ENCODE measurements at places on chromosomes 2 and 18.

DNA sequence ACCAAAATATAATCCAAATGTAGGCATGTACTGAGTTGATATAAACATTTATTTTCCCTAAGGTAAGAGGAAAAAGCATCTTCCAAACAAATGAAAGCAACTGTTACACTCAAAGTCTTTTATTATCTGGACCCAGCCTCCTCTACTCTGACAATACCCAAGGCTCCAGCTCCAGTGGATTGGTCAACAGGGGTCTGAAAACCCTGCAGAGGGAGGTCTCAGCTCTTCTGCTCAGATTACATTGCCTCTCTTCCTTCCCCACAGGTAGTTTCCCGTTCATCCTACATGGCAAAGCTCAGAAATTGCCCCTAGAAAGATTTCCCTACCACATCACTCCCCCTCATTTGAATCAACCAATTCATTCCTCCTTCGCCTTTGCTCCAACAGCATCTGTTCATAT lies 457.0 kb downstream of the METTL4 start:
- DNase-seq = no peak

- DNase-seq = no peak
Measured at GRCh38 chr2:216659276-216659675, 26.1 kb downstream of the IGFBP2 start.

GRCh38 chr2:177797808-177798207 lies 274.8 kb downstream of the PDE11A start:
- no peak for DNase-seq

DNA sequence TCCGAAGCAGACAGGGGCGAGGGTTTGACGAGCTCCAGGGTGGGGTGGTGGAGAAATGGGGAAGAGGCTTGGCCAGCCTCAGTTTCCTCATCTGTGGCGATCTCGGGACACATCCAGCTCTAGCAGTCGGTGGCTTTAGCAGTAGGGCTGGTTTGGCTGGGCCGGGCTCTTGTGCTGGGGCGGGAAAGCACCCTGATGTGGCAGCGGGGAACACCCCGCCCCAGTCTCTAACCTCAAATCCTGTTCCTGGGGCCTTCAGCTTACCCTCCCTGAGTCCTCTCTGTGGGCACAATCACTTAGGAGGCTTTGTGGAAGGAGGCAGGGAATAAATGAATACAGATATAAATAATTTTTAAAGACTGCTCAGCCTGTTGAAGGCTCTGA lies 26.5 kb upstream of the MCFD2 start:
- peak; percentile 91 for DNase-seq

DNA sequence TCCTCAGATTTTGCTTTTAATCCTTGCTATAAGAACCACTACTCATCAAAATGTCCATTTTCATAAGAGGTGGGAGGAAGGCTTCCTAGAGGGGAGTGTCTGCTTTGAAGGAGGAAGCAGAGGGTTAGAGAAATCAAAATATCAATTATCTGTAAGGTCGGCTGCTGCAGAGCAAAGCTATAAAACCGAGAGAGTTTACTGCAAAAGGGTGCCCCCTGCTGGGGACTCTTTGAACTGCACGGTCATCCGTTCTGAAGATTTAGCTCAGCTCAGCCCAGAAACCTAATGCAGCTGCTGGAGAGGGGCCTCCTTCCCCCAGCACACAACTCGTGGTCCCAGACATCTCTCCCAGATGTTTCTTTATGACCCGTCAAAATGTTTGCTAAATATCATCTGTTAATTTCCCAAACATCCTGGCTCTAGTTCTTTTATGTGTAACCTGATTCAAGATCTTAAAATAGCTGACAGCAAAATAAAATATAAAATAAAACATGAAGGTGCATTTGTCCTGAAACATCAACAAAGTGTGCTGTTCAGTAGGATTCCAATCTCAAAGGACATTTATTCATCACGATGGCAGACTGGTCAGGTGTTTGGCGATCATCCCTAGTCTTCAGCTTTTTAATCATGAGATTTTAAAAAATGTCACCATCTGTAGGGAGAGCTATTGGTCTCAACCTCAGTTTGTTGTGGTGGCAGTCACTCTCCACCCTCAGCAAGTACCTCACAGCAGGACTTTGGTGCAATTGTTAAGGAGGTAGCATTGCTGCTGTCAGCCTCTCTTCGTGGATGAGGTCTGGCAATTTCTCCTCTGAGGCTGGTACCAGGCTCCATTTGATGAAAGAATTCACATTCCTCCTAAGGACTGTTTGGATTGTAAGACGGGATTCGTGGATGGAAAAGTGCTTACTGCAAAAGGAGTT lies 185.9 kb downstream of the MTX2 start:
- DNase-seq = peak; percentile 93

DNA sequence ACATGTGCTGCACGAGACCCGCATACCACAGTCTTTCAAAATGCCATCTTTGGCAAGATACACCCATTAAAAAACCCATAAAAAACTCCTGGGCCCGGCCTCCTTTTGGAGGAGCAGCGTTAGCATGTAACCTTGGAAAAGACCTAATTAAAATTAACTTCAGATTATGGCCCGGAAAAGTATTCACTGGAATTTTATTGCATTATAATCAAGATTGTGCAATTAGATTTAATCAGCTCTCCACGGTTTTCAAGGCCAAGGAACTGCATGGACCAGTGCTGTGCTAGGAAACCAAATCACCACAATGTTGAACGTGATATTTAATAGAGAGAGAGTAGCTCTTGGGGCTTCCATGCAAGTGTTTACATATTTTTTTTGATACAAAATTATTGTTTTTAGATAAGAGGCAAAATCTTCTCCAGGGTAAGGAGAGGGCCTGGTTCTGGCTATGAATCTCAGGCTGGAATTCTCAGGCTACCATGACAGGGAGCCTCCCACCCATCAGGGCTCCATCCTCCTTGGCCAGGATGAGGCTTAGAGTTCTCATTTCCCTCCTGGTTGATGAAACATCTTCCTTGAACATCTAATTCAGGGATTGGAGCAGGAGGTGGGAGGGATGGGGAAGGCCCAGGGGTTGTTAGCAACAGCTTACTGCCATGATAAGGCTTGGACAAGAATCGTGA lies 82.0 kb upstream of the TTC39C start:
- no peak for DNase-seq

DNA sequence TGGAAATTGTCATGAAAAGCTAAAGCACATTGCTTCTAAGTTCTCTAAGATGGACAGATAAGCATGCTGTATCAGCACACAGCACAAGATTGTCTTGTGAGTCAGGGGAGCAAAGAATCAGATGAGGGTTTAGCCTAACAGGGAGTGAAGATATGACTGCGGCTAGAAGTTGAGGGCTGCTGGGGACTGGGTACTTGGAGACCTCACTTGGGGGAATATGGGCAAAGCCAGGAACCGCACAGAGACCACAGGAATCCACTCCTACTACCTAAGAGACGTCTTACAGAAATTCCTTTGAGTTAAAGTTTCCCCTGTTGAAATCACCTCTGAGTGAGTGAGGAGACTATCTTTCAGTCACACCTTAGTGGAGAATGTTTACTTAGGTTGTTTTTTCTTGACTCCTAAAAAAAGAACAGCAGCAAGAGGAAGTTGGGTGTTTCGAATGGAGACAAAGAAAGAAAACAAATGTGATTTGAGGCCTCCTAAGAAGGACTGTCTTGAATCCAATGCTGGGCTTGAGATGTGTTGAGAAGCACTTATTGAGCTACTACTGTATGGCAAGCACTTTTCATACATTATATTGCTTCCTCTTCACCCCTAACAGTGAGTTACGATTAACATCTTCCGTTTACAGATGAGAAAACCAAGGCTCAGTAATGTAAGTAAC lies 100.7 kb downstream of the ANKRD44 start:
- DNase-seq = peak; percentile 80

- no peak for DNase-seq
Measured at GRCh38 chr2:224865016-224865415, 148.9 kb upstream of the CCDC195 start.

DNA sequence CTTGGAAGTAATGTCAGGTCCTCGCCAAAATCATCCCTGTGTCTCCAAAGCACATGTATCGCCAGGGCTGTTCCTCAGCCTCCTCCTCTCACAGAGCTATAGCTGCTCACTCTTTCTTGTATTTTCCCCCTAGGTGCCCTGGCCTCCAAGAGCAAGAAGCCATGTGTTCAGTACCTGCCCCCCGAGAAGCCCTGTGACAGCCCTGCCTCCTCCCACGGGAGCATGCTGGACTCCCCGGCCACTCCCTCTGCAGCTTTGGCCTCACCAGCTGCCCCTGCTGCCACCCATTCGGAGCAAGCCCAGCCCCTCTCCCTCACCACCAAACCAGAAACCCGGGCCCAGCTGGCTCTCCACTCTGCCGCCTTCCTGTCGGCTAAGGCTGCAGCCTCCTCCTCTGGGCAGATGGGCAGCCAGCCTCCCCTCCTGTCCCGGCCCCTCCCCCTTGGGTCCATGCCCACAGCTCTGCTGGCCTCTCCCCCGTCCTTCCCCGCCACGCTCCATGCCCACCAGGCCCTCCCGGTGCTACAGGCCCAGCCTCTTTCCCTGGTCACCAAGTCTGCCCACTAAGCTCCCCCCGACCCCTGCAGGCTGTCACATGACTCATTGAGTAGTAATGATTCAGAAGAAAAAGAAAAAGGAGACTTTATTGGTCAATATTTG lies 18.8 kb downstream of the TGOLN2 start:
- no peak for DNase-seq

DNA sequence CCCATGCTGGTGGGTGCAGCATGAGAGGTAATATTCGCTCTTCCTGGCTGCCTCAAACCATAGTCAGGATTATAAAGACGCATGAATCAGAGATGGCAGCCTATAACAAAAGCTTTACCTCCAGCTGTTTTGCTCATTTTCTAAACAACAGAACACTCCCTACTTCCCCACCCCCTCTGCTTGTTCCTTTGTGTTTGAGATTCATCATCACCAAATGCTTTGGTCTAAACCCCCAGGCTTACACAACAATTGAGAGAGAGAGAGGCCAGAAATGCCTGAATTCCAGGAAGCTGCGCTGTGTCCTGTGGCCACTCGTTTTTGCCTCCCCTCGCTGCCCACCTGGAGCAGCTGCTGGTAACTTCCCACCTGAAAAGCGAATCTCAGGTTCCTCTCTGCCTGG lies 78.8 kb upstream of the CAPN13 start:
- no peak for DNase-seq

- no peak for DNase-seq
Measured at GRCh38 chr2:98734823-98735260, 3.9 kb upstream of the MGAT4A start.

DNA sequence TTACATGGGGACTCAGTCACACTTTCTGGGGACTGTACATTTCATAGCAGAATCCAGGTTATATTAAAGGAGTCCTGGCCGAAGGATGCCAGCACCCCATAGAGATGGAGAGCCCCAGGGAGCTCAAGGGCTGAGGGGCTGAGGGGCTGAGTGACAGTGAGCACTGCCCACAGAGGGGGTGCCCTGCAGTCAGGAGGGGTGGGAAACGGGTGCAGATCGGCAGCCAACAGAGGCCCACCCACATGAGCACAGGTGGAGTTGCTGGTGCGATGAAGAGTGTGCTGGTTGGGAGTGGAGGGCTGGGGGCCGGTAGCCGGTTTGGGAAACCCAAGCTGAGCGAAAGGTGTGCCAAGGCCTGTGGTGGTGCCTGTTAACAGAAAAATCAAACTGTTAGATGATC lies 32.1 kb downstream of the TPRKB start:
- DNase-seq = no peak

DNA sequence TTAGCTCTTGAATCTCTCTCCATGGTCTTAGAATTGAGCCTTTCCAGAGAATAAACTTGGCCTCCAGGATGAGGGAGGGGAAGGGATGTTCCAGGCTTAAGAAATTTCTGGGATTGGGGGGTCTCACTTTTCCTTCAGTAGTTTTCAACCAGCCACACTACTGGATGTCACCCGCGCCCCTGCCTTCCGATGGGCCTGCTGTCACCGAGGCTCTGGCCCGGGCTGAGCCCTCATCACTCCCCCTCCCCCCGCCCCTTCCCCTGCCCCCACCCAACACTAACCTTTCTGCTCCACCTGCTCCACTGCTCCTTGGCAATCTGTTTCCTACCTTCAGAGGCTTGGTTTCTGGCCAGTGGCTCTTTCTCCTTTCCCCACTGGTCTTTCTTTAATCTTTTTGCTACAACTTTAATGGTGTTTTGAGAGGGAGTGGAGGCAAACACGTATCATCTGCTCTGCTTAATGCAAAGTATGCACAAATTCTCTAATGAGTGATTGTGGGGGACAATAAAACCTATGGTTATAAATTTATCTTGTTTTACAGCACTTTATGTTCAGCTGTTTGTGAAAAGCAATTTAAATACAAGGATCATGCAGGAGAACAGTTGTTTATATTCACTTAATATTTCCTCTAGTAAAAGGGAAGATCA lies 155.1 kb downstream of the WDSUB1 start:
- DNase-seq = no peak

- DNase-seq = no peak
Measured at GRCh38 chr2:10120877-10121574, 1.5 kb upstream of the RRM2 start.

DNA sequence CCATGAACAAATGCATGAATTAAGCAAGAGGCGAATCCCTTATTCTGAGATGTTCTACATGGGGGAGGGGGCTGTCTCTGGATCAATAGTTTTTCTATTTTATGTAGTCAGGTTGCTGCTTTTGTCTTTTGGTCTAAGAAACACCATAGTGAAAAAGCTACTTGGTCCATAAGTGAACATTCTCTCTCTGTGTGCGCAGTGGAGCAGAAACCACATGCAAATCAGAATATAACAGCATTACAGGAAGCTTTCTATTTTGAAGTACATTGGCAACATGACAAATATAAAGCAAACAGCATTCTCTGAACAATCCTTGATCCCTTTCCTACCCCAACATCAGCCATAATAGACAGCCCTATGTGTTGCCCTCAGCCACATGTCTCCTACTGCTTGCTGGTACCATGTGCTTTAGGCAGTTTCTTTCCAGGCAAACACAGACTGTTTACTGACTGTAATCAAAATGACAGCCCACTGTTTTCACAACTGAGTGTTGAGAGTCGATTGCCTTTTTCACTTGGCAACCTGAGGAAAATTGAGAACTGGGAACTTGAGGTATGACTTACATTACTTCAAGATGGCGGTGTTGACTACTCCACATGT lies 10.6 kb downstream of the SCN3A start:
- DNase-seq = no peak

GRCh38 chr18:39958876-39959275 lies 1996.2 kb upstream of the PIK3C3 start:
- DNase-seq = no peak

DNA sequence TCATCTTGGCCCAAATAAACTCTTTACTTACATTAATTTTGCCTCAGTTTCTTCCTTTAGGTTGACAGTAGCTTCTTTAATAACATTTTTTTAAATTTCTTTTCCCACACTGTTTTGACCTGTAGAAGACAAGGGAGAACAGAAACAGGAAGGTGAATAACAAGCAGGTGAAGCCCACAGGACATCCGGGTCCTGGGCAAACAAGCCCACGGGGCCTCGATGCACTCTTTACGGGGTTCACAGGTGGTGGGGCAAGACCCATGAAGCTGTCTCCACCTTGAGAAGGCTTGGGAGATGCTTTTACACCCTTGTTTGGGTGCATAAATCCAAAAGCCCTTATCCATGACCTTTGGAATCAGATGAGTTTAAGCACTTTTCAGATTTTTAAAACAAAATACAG lies 301.0 kb upstream of the MGAT5 start:
- no peak for DNase-seq

- no peak for DNase-seq
Measured at GRCh38 chr2:190838492-190838910, 42.1 kb upstream of the GLS start.

GRCh38 chr18:21450913-21451312 lies 149.6 kb downstream of the ESCO1 start:
- DNase-seq = no peak

GRCh38 chr18:13254971-13255927 lies 36.7 kb downstream of the LDLRAD4 start:
- no peak for DNase-seq

GRCh38 chr18:47436871-47437270 lies 185.4 kb upstream of the SKOR2 start:
- no peak for DNase-seq

Measured in activated effector memory CD4-positive, alpha-beta T cell treated with anti-CD3 and anti-CD28 coated beads, Interleukin-2, amount 50 U/mL, for 16 hours (primary cell).